ENCODE measurements at places on chromosomes 16 and 17. TPM values are rescaled to one million over a fixed set of nuclear protein-coding genes. Genes with fewer than 3 reads are reported as not detected.

KIF2B gene
- not detected for polyA plus RNA-seq

TLCD3A gene
- 27.1 TPM for polyA plus RNA-seq

DLX4 gene
- 0.62 TPM for polyA plus RNA-seq

ZNF747 gene
- 11.3 TPM for polyA plus RNA-seq

TMIGD1 gene
- 0.61 TPM for polyA plus RNA-seq

RNF222 gene
- polyA plus RNA-seq: 0.12 TPM
